Activated naive CD8-positive, alpha-beta T cell treated with anti-CD3 and anti-CD28 coated beads, Interleukin-2, amount 50 U/mL, for 16 hours (primary cell): ENCODE measurements at places on chromosomes 5 and 9.

DNA sequence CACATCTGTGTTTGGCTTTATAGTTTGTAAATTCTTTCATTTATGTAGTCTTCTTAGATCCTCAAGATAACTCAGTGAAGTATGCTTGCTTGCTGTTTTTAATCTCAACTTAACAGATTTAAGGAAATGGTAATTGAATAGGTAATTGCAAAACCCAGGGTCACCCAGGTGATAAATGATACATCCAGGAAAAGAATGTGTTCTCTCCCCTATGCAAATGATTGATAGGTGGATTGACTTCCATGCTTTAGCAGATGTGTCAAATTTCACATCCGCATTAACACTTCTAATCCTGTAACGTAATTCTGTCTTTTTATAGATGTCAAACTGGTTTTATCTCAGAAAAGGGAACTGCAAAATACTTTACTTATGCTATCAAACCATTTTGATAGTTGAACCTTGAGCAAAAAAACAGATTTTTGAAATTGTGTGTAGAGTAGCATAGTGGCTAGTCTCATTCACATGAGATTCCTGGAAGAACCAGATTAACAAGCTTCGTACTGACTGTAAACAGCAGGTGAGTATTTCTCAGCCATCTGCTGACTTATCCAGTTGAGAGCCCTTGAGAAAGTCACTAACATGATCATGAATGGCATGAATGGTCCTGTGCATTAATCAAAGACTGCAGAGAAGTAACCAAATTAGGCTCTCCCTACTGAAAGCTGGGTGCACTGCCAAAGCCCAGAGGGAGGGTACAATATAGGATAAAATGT lies 86.7 kb upstream of the PAM start:
- no peak for DNase-seq

- no peak for DNase-seq
Observed at GRCh38 chr5:65828022-65828896, 98.1 kb upstream of the ERBIN start.

- DNase-seq = no peak
Observed at GRCh38 chr5:74127381-74128320, 501.7 kb downstream of the ARHGEF28 start.

DNA sequence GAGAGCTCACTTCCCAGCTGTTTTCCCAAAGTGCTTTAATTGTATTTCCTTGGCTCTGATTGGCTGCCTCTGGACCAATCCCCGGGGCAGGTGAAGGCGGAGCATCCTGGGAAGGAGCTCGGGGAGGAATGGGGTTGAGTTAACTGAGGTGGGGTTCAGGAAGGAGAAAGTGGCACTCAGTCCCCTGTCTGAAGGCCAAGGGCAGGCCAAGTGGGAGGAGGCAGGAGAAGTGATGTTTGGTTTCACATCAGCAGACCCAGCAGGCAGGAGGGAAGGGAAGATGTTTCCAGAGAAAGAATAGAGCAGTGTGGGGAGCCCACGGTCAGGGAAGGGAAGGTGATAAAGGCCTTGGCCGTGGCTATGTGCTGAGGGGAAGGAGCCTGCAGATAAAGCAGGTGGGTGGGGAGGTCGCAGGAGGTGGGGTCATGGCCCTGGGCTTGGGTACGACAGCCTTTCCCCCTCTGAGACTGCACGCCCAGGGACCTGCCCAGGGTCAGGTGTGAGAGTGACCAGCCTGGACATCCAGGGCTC lies 3.1 kb downstream of the TSPAN17 start:
- no peak for DNase-seq

DNA sequence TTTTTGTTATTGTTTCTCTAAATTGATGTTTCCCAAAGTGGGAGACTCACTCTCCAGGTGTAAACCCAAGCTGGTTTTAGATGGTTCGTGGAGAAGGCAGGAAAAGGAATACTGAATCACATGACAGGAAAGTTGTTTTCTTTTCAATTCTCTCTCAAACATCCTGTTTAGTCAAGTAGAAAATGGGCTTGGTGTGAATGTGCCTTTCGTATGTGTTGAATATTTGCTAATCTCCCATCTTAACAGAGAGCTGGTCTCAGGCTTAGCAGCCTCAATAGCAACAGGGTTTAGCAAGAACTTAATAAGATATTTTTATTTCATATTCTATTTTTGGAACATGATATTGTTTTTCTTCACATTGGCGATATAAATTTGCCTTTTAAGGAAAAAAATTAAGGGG lies 119.7 kb downstream of the INSYN2B start:
- no peak for DNase-seq

- DNase-seq = no peak
Observed at GRCh38 chr9:98083566-98084183, 27.1 kb downstream of the NANS start.

DNA sequence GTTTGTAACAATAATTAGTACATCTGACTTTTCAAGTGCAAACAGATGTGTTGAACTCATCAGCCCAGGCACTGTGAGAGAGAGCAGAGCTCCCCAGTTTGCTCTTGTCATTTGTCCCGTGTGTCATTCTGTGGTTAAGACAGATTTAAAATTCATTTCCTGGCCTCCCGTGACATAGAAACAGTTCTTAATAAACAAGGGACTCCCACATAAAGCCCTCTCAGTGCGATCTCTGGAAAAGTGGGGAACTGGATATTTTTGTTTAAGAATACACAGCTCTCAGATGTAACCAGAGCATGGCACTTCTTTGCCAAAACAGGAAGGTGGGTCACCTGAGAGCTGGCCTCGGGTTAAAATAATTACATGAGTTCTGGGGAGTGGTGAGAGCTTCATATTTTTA lies 58.6 kb downstream of the PRKACG start:
- no peak for DNase-seq

DNA sequence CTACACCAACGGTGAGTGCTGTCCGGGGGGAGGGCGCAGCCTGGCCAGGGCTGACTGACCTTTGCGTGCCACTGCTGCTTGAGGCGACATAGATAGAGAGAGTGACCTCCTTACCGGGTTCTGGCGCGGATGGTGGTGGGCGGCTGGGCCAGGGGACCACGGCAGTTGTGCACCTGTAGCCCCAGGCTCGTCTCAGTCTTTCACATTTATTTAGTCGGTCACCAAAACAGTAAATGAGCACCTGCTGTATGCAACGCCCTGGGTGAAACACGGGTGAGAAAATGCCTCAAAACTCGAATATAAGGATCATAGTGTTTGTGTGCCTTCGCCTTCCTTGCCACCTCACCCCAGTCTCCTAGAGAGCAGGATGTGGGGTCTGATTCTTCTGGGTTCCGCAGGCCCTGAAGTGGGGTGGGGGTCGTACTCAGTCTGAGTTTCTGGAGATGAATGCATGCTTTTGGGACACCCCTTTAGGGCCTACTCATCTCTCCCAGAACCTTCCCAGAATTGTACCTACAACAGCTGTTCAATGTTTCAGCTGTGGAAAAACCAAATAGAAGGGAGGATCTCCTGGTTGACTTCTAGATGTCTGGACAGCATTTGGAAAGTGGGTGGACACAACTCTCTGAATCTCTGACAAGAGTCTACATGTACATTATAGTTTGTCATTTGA lies 714 bp downstream of the SEC24A start:
- DNase-seq = no peak
